Cerebellar cortex (tissue), 1 donor: ENCODE measurements at places on chromosomes 5 and 9.

GRCh38 chr5:22352493-22352892 is 500.7 kb downstream of the CDH12 start:
- DNase-seq, result peak; percentile 28

DNA sequence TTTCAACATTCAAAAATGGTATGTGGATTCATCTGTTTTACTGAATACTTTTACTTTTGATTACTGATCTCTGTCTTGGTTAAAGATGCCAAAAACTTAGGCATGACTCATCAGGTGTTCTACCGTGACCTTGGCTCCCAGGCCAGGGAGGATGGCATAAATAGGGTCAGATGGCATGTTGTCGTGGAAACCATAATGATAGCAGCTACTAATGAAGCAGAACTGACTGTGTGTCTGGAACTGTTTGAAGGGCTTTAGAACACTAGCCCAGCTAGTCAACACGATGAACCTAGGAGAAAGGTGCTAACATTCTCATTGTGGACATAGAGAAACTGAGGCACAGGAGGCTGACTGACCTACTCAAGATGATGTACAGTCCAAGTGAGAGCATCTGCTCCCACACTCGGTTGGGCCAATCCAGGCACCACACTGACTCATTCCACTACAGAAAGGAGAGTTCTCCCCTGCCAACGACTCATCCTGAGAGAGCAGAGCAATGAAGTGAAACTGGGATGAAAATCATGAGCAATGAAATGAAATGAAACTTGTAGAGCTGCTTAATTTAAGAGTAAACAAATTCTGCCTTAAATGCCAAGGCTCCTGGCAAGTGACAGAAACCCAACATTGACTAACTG is 116.0 kb downstream of the TENT4A start:
- no peak for DNase-seq

DNA sequence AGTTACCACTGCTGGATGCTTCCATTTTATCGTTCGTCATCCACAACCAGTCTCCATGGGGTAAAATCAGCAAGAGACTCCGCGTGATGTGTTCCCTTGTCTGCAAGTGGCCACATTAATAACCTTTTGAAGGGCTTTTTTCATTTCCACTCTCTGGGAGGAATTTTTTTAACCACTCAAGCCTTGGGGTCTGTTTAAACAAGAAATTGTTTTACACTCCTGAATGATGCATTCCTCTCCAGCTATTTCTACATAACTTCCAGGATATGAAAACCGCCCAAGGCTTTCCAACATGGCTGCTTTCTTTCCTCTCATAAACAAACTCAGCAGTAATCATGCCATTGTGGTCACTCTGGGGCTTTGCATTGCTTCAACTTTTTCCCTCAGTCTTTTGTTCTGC is 217.2 kb upstream of the DAPK1 start:
- DNase-seq, result no peak

GRCh38 chr9:133463234-133463863 is 3.6 kb downstream of the CACFD1 start:
- DNase-seq, result peak; percentile 54

DNA sequence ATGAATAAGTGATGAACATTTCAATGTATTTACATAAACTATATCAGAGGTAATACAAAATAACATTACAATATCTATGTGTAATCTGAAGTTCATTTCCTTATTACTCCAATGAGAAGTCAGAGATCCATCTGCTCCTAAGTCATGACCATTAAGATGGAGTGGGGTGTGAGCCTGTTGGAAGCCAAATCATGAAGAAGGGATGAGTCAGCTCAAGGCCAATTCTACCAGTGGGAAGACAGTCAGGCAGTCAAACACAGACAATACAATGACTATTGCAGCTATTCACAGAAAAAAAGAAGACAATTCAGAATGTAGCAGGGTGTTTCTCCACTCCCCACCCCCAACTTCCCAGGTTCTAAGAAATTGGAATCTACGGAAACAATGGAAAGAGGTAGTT is 155.0 kb downstream of the NFIB start:
- DNase-seq, result no peak

DNA sequence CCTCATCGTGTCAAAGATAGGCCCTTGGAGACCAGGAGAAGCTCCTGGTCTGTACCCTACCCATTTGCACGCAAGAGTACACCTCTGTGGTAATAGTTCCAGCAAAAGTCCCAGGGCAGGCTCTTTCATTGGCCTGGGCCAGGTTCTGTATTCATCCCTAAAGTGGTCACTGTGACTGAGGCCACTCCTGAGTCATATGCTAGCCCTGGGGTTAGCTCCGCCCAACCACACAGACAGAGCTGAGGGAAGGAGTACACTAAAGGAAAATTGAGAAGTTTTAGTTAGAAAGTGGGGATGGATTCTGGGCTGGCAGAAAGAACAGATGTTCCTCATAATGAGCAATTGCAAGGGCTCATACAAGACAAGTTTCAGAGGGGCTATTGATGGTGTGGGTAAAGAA is 206.7 kb downstream of the ARHGAP26 start:
- DNase-seq, result no peak

DNA sequence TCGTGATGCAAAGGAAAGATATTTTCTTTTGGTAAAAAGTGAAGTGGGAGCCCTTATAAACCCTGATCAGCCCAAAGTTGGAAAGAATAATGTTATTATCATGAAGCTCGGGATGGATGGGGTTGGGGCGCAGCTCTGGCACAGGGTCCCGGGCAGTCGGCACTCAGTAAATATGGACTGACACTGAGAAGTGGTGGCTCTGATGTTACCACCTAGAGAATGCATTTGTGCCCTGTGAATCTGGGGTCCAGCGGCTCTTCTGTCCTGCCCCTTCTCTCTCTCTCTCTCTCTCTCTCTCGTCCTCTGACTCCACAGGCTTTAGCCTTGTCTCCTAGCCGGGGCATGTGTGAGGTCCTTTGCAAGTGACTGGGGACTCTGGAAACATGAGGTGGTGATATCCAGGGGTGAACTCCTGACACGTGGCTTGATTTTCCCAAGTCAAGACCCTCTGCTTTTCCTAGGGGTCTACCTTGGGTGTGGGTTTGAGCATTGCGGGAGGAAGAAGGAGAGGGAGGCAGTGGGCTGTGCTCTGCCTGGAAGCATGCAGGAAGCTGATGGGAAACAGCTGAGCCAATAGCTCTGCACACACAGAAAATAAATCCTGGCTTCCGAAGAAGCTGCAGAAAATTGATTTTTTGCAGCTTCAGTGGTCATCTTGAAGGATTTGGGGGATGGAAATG is 162.7 kb downstream of the MACROH2A1 start:
- no peak for DNase-seq

- no peak for DNase-seq
Measured at GRCh38 chr5:66518753-66519152, 77.4 kb upstream of the MAST4 start.

- peak; percentile 87 for DNase-seq
Measured at GRCh38 chr5:14727428-14727865, 62.9 kb downstream of the OTULIN start.

DNA sequence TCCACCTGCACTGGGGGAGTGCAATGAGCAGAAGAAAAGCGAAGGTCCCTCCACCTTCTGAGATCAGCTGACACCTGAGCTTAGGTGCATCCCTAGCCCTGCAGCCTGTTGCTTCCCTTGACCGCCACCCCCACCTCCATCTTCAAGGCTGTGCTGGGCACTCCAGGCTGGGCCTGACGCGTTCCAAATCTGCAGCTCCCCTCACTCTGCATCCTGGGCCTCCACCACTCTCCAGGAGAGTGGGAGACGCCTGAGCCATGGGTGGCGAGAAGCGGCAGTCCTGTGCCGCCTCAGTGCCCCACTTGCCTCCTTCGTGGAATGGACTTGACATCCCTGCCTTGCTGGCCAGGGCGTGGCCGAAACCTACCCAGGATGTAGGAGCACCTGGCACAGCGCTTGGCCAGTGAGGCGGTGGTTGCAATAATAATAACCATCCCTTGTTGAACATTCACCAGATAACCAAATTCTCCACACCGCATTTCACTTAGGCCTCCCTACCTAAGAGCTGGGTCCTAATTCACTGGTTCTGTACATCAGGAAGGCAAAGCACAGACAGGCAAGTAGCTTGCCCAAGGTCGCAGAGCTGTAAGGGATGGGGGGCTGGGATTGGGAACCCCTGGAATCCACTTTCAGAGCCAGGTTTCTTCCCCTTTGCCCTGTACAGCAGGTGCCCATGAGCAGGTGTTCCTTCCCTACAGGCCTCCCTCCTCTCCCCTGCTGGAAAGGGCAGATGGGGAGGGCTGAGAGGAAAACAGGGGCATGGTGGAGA is 11.7 kb downstream of the B4GALT7 start:
- no peak for DNase-seq

- DNase-seq, result no peak
Measured at GRCh38 chr5:2091921-2092320, 209.2 kb upstream of the IRX4 start.

DNA sequence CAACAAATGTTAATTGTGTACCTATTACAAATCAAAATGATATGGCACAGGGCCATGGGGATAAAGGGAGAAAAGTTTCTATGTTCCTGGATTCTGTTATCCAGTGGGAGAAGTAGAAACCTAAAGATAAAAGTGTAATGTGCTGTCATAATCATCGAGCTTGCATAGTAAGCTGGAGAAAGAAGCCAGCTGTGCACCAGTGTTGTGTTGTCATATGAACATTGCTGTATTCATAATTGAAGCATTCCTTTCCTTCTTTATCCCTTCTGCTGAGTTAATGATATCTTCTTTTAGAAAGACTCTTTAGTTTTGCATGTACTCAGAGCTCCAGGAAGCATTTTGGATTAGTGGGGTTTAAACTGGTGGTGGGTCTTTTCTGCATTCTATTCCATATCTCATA is 39.5 kb downstream of the NTRK2 start:
- DNase-seq, result no peak

DNA sequence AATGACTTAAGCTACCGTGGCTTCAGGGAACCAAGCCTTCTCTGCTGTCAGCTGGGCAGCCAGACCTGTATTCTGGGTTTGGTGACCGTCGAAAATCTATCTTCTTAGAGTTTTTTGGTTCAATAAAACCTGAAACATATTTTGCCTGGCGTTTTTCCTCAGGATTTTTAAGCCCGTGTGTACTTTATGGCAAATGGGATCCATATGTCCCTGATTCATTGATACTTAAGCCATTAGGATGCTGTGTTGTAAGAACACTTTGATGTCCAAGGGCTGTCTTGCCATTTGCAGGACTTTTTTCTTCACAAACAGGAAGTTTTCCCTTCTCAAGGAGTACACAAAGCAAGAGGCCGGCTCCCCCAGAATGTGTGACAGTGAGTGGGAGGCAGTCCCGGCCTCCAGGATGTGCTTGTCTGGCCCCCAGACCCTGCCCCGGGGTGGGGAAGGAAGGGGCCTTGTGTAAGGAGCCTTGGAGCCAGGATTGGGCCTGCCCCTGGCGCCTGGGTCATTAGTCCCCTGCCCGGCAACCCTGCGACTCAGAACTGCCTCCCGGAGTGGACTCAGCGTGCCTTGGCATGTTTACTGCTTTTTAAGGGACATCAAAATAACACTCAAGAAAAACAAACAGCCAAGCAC is 83.4 kb upstream of the SMIM23 start:
- DNase-seq, result no peak

DNA sequence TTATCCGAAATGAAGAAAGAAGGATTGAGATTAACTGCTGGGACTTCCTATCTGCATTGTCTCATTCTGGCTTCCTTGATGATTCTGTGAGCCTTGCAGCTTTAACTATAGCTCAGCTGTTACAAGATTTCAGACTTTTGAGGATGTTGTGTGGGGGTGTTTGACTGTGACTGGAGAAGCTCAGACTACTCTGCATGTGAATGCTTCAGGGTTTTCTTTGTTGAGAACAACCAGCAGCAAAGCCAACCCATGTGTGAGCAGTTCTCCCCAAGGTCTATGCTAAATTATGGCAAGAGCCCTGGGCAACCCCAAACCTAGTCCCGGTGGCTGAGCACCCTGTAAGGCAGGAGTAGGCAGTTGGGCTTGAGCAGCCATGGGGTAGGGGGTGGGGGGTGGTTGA is 8.4 kb upstream of the SCAI start:
- no peak for DNase-seq

DNA sequence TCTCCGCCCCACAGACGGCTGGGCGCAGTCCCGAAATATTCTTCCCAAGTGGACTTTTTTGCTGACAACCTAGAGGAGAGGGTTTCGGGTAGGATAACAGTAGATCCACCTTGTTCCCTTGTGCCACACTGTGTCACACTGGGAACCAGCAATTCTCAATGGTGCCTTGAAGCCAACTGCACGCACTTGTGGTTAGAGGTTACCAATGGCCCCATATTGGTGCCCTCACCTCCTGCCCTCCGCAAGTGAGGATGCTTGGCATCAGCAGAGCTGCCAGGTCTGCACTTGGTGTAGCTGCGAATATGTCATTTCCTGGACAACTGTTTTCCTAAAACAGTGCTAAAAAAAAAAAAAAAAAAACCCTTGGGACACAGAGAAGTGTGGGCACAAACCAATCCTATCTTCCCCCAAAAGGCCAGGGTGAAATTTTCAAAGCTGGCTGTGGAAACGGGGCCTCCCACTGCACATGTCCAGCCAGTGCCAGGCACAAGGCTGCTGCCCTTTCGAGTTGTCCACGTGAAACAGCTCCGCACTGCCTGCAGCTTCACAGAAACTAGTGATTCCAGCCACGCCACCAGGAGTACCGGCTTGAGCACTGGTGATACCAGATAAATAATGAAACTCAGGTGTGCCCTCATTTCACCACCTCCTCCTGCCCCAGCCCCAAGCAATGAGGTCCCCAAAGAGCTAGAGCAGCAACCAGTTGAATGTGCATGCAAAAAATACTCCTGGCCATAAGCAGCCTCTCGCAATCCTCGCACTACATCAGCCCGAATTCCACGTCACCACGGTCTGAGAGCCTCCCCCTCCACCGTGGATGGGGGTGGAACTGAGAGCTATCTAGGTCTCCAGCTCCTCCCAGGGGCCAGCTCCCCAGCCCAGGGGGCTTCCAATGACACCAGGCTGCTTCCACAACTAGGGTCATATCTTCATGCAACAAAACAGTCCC is 51.2 kb downstream of the USP20 start:
- DNase-seq, result peak; percentile 57

- DNase-seq, result no peak
Measured at GRCh38 chr9:120570296-120570695, 9.7 kb downstream of the CDK5RAP2 start.

GRCh38 chr5:91206103-91206502 is 177.0 kb downstream of the ARRDC3 start:
- no peak for DNase-seq

GRCh38 chr5:156920042-156920860 is 42.8 kb downstream of the TIMD4 start:
- DNase-seq, result no peak

- no peak for DNase-seq
Measured at GRCh38 chr9:106502930-106503329, 360.0 kb upstream of the ZNF462 start.

- no peak for DNase-seq
Measured at GRCh38 chr5:61394078-61394704, 62.1 kb downstream of the ZSWIM6 start.
